Stimulated activated CD8-positive, alpha-beta memory T cell treated with anti-CD3 and anti-CD28 coated beads, Interleukin-4, amount 100 ng/mL, for 1 hour (primary cell): ENCODE measurements at places on chromosomes 16 and 17.

- no peak for DNase-seq
Observed at GRCh38 chr17:77300016-77300686, 159.4 kb downstream of the SEC14L1 start.

DNA sequence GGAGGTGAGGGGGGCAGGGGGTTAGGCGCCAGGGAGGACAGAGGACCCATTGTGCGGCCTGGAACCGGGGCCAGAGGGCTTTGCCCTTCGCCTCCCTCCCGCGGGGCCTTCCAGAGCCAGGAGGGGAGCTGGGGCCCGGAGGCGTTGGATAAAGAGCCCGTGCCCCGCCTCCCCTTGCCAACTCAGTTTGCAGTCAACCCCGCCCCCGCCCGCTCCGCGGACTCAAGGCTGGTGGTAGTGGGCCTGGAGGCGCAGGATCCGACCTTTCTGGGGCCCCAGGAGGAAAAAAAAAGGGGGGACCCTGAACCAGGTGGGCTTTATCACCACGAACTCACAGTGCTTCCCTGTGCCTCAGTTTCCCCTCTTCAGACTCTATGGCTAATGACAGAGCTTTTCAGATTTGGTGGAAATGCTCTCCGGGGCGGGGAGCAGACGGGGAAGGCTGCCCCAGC is 2.0 kb upstream of the SPHK1 start:
- DNase-seq = no peak

GRCh38 chr16:8026450-8026849 is 563.9 kb downstream of the TMEM114 start:
- no peak for DNase-seq

DNA sequence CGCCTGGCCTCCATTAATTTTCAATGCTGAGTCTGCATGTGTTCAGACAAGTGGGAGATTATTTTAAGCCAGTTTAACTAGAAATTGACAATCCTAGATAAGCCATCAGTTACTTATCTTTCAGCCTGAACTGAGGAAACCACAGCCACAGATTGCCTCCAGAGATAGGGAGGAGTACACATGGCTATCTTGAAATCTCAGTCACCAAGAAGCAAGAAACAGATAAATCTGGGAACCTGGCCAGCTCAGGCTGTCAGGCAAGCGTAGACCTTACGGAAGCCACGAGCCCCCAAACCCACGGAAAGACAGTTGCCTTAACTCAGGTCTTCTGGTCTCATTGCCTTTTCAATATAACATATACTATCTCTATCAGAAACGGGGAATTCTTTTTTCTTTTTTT is 2.0 kb upstream of the GLG1 start:
- no peak for DNase-seq

GRCh38 chr17:50117202-50118051 is 12.5 kb downstream of the SAMD14 start:
- no peak for DNase-seq

DNA sequence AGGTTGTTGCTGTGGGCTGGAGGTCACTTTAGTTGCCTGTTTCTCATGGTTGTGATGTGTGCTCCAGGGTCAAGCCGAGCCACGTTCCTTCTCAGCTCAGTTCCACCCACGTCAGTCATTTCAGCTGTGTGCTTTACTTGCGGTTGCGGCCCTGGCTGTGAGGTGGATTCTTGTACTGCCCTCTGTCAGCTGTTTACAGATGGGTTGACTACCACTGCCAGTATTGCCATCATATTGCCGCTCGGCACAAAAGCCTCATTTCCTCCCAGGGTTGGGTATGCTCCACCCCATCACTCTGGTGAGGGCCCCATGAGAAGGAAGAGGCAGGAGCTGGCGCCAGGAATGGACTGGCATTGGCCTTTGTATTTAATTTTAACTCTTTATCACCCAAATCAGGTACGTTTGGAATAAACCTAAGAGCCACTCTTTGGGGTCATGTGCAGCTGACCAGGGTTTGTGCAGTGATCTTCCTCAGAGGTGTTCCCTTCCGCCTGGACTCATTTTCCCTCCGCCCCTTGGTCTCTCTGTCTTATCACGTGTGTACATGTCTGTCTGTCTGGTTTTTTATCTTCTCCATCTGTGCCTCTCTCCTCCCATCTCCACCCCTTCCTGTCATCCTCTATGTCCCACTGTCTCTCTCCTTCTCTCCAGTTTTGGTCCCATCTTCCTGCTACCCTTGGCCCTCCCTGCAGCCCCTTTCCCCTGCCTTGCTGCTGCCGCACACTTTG is 25.0 kb downstream of the METTL22 start:
- no peak for DNase-seq

DNA sequence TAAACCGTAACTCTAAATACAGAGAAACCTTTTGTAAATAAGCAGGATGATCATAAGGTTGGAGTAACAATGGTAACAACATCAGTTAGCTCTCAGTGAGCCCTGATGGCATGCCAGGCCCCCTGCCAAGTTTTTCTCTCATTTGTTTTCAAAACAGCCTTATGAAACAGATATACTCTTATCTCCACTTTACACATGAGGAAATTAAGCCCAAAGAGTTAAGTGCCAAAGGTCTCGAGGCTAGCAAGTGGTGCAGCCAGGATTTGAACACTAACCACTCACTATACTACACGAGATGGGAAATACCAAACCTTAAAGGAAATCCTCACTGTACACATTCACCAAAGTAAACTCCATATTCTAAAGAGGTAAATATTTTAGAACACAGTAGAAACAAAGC is 15.0 kb downstream of the USP31 start:
- DNase-seq = no peak

- DNase-seq = no peak
Observed at GRCh38 chr17:42913981-42914617, 13.5 kb downstream of the G6PC1 start.
